Left lung (tissue), 14 donors: ENCODE measurements at places on chromosomes 3 and 15. TPM values are rescaled to one million over a fixed set of nuclear protein-coding genes. Genes with fewer than 3 reads are reported as not detected.

Gene GOLGA6D
- total RNA-seq, result not detected

Gene XIRP1
- 0.18 TPM for total RNA-seq

Gene EXD1
- total RNA-seq, result not detected

Gene CCDC174
- total RNA-seq, result 15.5 TPM

Gene EHD4
- total RNA-seq, result 32.6 TPM

Gene LXN
- total RNA-seq, result 31.4 TPM

Gene IMPG2
- total RNA-seq, result 0.26 TPM

Gene CLRN1
- not detected for total RNA-seq

Gene SOX14
- not detected for total RNA-seq

Gene GADL1
- 0.10 TPM for total RNA-seq

Gene GOLGA6B
- total RNA-seq, result not detected

Gene KBTBD8
- 3.0 TPM for total RNA-seq

Gene TRMT10C
- total RNA-seq, result 18.2 TPM

Gene PML
- total RNA-seq, result 75.2 TPM

- H3K36me3 ChIP-seq, result no peaks in the 10 kb centered on the region
- no peak overlapping the region for H3K4me3 ChIP-seq
- no peaks in the 10 kb centered on the region for H3K27me3 ChIP-seq
- DNase-seq, result no peak
- peak overlapping the region; percentile 4 for H3K27ac ChIP-seq
Measured at GRCh38 chr3:108546247-108546646, 35.9 kb upstream of the MYH15 start.

DNA sequence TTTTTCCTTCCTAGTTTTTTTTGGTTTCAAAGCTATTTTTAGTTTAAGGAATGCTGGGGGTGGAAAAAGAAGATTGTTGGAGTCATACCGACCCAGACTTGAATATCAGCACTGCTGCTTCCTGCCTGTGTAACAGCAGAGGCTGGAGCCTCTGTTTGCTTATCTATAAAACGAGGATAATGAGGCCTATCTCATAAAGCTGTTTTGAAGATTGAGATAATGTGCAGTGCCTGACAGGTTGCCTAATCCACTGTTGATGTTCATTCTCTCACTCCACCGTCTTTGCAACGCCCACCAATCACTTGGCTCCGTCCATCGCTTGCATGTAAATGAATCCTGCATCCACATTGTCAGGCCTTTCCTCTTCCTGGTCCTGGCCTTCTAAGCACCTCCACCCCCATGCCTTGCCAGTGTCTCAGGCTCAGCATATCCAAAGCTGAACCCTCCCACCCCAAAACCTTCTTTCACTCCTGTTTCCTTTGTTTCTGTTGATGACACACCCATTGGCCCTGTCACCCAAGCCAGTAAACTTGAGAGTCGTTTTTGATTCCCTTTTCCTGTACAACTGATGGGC is 94.9 kb downstream of the MEX3B start:
- no peaks in the 10 kb centered on the region for H3K27me3 ChIP-seq
- no peak for DNase-seq
- H3K36me3 ChIP-seq, result no peaks in the 10 kb centered on the region
- H3K4me1 ChIP-seq, result no peaks in the 10 kb centered on the region
- no peak overlapping the region for H3K27ac ChIP-seq

- H3K27me3 ChIP-seq, result no peaks in the 10 kb centered on the region
- H3K27ac ChIP-seq, result peak overlapping the region; percentile 75
- H3K4me3 ChIP-seq, result no peak overlapping the region
- H3K36me3 ChIP-seq, result no peaks in the 10 kb centered on the region
Measured at GRCh38 chr3:196553551-196553950, 14.8 kb downstream of the WDR53 start.

DNA sequence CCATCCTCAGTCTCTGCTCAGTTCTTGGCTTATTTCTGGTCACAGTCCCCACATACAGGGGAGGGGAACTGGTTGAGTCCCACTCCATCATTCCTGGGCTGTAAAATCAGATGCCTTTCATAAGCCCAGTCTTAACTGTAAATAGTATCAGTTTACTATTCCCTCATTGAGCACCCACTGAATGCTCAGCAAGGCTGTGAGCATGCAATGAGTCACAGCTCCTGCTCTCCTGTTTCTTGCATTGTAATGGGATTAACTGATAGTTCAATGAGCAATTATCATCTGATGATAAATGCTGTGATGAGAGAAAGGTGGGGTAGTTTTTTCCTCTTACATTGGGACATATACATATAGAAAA is 113.6 kb upstream of the TPM1 start:
- no peak overlapping the region for H3K4me3 ChIP-seq
- DNase-seq, result no peak
- no peak overlapping the region for H3K27ac ChIP-seq
- no peaks in the 10 kb centered on the region for H3K27me3 ChIP-seq
- H3K36me3 ChIP-seq, result no peaks in the 10 kb centered on the region

GRCh38 chr3:50251220-50251619 is 15.2 kb downstream of the GNAI2 start:
- peak overlapping the region; percentile 98 for H3K27ac ChIP-seq
- H3K36me3 ChIP-seq, result peaks cover 72% of the 10 kb centered on the region
- peaks cover 35% of the 10 kb centered on the region for H3K4me1 ChIP-seq
- H3K27me3 ChIP-seq, result no peaks in the 10 kb centered on the region
- DNase-seq, result no peak

GRCh38 chr3:154862265-154862664 is 217.9 kb upstream of the MME start:
- H3K36me3 ChIP-seq, result no peaks in the 10 kb centered on the region
- H3K27ac ChIP-seq, result no peak overlapping the region
- H3K27me3 ChIP-seq, result no peaks in the 10 kb centered on the region
- no peak overlapping the region for H3K4me3 ChIP-seq
- no peaks in the 10 kb centered on the region for H3K4me1 ChIP-seq

DNA sequence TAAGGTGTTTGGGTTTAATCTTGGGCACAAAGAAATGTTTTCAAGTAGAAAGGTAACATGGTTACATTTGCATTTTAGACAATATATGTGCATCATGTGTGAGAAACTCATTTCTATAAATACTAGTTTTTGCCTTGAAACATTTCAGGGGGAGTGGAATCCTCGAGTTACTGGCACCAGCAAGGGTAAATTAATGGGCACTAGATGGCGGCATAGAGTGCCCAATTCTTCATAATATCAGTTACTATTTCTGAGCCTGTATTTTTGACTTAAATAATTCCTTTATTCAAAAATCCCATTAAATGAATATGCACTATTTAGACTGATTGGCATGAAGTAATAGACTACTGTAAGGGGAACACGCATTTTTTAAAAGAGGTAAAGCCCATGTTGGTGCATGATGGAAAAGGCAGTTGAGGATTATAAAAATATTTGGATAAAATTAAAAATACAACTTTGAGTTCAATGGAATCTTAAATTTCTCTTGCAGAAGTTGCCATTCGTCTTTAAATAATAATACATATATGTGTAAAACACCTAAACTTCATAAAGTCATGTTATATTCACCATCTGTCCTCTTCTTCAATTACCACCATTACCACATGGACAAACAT is 106.3 kb downstream of the ZBTB20 start:
- no peaks in the 10 kb centered on the region for H3K36me3 ChIP-seq
- no peak overlapping the region for H3K4me3 ChIP-seq
- DNase-seq, result peak; percentile 34
- no peaks in the 10 kb centered on the region for H3K27me3 ChIP-seq
- H3K4me1 ChIP-seq, result no peaks in the 10 kb centered on the region

DNA sequence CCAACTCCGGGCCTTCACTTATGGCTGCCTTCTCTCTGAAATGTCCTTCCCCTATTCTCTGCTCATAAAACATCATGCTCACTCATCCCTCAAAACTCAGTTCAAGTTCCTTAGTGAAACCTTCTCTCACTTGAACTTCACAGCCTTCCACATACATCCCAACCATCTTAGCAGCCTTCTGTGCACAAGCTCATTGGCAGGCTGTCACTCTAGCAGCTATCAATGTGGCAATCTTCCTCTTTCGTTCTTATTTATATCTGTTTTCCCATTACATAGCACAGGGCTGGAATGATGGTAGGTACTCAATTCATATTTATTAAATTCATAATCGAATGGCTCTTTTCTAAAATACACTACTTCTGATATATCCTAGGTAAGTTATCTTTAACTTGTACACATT is 66.4 kb upstream of the MCTP2 start:
- no peaks in the 10 kb centered on the region for H3K27me3 ChIP-seq
- no peaks in the 10 kb centered on the region for H3K36me3 ChIP-seq

DNA sequence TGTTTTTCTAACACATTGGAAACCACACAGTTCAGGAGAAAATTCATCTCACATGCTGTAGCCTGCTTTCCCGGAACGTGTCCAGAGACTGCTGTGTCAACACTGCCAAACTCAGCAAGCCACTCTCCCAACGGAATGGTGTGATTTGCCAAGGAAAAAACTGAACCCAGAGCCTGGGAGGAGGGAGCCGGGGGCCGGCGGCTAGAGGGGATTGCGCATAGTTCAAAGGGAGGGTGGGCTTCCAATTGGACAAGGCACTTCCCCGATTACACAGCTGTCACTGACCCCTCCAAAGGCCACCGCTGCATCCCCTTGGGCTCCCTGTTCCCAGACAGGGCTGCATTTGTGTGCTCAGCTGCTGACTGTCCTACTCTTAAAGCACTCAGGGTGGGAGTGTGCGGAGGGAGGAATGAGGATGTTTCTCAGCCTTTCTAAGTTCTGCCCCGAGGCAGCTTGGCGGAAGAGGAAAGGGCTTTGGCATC is 256.2 kb downstream of the ZNF621 start:
- peak; percentile 44 for DNase-seq
- peaks cover 20% of the 10 kb centered on the region for H3K4me1 ChIP-seq
- H3K4me3 ChIP-seq, result no peak overlapping the region
- no peaks in the 10 kb centered on the region for H3K36me3 ChIP-seq
- H3K27ac ChIP-seq, result peak overlapping the region; percentile 67
- H3K27me3 ChIP-seq, result no peaks in the 10 kb centered on the region
